Anterior cingulate cortex (tissue), 58 donors: ENCODE measurements at places on chromosomes 6 and 20.

DNA sequence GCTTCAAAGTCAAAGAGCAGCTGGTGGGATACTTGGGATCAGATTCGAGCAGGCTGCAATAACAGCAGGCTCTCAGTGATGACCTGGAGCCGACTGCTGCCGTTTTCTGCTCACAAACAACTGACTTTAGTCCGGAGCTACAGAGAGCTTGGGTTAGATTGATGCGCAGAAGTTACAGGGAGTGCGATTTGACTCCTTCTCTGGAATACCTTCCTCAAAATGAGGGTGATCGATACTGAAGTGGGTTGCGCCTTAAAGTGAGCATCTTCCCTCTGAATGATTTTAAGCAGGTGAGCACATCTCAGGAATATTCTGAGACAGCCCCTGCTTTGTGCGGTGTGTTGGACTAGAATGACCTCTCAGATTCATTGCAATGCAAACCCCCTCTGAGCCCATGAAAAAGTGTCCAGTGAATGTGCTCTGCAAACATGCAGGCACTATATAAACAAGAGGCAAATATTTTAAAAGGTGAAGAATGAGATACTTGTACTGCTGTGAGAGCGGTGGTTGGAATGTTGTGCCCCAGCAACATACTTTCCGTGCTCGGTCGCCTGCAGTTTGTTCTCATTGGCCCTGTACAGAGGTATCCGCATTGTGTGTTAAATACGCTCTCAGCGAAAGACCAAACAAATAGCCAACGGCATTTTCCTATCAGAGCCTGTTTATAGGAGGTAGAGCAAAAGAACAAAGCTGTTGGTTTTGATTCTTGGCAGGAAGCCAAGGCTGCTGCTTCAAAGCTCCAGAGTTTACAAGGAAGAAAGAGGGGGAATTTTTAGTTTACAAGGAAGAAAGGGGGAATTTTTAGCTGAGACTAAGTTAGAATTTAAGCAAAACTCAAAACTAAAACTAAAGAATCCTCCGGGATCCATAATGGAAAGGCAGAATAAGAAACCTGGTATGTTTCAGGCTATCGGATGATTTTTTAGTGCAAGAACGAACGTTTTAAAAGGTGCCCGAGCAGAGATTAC lies 67.7 kb downstream of the PHACTR2 start:
- DNase-seq = no peak

DNA sequence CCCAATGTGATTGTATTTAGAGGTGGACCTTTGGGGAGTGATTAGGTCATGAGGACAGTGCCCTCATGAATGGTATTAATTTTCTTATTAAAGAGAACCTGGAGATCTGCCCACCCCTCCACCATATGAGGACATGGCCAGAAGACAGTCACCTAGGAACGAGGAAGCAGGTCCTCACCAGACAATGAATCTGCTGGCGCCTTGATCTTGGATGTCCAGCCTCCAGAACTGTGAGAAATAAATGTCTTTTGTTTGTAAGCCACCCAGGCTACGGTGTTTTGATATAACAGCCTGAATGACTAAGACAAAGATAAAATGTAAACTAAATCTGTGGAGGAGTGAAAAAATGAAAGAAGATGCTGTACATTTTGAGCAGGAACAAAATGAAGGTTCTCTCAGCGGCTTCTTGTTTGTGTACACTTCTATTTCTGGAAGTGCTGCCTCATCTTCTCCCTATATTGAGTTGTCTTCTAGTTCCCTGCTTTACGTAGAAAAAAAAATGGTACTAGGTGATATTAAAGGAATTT lies 1.5 kb upstream of the IPCEF1 start:
- no peak for DNase-seq

DNA sequence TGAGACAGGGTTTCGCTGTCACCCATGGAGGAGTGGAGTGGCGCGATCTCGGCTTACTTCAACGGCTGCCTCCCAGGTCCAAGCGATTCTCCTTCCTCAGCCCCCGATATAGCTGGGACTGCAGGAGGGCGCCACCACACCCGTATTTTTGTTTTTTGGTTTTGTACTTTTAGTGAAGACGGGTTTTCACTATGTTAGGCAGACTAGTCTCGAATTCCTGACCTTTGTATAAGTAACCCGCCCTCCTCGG lies 115.4 kb upstream of the BTN3A2 start:
- DNase-seq = no peak

DNA sequence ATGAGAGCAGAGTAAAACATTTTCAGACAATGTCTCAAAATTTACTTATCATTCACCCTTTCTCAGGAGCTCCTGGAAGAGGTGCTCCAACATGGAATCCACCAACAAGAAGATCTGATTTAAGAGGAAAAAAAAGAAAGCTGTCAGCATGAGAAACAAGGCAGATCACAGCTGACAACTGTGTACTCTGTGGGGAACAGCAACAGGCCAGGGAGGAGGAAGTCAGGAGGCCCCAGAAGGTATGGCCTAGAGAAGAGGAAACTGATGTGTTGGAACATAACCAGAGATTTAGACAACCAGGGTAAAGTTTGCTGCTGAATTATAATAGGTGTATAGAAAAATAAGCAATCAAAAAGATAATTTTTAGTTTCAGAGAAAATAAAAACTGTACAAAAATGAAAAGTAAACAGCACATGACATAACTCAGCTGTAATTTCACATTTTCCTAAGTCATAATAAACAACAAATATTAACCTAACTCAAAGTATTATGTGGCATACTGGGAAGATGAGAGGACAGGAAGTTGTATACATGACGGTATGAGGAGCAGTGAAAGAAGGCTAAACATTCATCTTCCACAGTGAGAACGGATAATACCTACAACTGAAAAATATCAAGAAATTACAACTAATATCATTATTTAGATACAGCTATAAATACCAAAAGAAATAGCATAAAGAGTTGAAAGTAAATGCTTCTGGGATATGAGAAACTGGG lies 113.6 kb upstream of the EMILIN3 start:
- no peak for DNase-seq

GRCh38 chr20:16580620-16581019 lies 7.4 kb upstream of the KIF16B start:
- DNase-seq = no peak

GRCh38 chr6:3869632-3870527 lies 20.7 kb downstream of the FAM50B start:
- DNase-seq = no peak

GRCh38 chr6:169075915-169076654 lies 177.6 kb downstream of the THBS2 start:
- no peak for DNase-seq

DNA sequence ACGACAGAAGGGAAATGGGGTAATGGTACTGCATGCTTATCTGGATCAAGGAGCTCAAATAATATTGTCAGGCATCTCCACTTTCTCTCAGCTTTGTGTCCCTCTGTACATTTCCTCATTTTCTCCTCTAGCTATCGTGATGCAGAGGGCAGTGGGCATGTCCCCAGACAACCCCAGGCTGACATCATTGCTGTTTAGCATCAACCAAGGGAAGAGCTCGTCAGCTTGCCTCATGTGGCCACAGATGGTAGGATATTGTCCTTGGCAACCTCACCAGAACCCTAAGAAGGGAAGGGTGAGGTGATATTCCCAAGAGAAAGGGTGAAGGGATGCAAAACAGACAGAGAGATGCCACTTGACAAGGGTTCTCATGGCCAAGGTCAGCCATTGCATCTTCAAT lies 58.3 kb downstream of the MAFB start:
- DNase-seq = no peak

DNA sequence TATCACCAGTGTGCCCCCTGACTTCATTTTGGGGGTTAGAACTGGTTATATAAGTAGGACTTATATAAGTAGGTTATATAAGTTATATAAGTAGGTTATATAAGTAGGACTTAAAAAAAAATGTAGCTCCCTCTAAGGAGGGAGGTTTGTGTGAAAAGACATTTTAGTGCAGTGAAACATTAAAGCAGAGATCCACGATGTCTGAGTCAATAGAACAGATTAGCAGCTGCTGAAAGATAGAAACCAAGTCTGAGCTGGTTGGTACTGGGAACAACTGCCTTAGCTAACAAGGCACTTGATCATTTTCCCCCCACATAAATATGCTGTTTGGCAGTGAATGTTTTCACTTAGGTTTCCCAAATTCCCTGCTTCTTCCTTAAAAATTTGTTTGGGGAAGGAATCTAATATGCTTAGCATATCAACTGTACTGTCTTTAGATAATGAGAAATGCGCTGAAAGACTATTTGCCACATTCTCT lies 2.1 kb upstream of the RPS12 start:
- DNase-seq = no peak

GRCh38 chr20:21682521-21682954 lies 22.9 kb upstream of the PAX1 start:
- DNase-seq = no peak

DNA sequence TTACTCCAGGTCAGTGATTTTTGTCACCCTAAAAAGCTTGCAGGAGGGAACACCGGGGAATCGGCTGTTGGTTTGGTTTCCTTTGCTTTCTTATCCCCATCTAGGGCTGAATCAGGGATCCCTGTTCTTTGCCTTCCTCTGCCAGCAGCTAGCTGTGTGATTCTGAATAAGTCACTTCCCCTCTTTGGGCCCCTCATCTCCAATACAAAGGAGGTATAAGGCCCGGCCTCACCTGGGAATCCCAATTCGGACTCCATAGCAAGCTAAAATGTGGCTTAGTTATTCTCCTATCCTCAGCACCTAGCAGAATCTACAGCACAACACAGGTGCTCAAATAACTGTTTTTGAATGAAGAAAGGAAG lies 18.5 kb upstream of the ARMC12 start:
- no peak for DNase-seq

GRCh38 chr6:112183271-112183671 lies 71.1 kb downstream of the LAMA4 start:
- no peak for DNase-seq

- no peak for DNase-seq
These were observed 48.6 kb downstream of the FIG4 start for GRCh38 chr6:109739686-109740085.

DNA sequence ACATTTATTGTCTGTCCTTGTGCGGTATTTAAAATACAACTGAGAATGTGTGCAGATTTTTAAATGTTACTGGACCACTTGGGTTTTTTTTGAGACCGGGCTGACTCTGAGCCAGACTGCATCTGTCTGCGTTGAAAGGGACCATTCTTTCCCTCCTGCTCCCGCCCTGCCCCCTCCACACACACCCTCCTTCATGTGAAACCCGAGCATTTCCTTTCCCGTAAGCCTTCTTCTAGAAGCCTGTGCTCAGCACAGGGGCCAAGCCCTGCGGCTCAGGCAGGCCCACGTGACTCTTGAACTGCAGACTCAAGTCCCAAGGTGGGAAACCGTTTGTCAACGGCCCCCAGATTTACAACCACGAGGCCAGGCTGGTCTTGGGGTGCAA lies 82.7 kb upstream of the FOXC1 start:
- DNase-seq = peak; percentile 83

- DNase-seq = peak; percentile 82
These were observed 1.3 kb downstream of the TUBB start for GRCh38 chr6:30721198-30722024.

- DNase-seq = no peak
These were observed 118.0 kb downstream of the NFATC2 start for GRCh38 chr20:51424270-51425117.

GRCh38 chr6:90534337-90535025 lies 52.4 kb downstream of the MAP3K7 start:
- no peak for DNase-seq

GRCh38 chr20:46701057-46701456 lies 8.4 kb upstream of the SLC2A10 start:
- no peak for DNase-seq

DNA sequence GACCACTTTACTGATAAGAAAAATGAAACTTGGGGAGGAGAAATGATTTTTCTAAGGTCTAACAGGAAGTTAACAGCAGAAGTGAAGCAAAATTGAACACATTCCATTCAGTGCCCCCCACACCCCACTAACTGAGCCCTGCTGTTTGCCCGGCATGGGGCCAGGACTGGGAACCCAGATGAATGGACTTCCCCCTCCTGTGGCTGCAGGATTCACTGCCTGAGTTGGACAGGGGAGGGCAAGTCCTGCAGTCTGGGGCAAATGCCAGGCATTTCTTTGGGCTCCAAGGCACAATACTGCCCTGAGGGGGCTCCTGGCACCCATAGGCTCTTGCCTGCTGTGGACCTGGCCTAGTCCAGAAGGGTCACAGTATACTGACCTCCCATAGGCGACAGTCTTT lies 28.3 kb downstream of the FYN start:
- DNase-seq = no peak

GRCh38 chr6:20688710-20689500 lies 154.6 kb downstream of the CDKAL1 start:
- no peak for DNase-seq

- no peak for DNase-seq
These were observed 51.9 kb upstream of the MRPS10 start for GRCh38 chr6:42269553-42269952.

DNA sequence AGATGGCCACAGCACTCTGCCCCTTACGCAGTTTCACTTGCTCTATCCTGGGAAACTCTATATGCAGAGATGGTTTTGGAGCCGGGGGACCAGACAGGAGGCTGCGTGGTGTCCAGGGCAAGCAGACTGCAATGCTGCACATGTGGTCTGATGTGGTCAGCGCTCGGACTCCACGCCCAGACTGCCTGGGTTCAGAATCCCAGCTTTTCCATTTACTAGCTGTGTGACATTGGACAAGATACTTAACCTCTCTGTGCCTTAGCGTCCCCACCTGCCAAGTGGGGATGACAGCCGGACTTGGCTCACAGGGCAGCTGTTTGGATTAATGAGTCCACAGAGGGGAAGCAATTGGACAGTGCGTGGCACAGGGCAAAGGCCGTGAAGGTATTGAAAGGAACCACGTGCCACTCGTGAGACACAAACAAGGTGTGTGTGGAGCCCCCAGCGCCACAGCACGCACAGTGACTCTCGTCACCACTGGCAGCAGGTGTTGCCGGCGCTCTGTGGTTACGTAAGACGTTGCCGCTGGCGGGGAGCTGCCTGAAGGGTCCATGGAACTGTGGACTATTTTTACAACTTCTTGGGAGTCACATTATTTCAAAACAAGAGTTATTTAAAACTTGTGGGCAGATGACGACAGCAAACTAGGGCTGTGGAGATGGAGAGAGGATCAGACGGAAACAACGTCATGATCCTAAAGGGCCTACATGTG lies 201.4 kb downstream of the PREX1 start:
- DNase-seq = no peak

DNA sequence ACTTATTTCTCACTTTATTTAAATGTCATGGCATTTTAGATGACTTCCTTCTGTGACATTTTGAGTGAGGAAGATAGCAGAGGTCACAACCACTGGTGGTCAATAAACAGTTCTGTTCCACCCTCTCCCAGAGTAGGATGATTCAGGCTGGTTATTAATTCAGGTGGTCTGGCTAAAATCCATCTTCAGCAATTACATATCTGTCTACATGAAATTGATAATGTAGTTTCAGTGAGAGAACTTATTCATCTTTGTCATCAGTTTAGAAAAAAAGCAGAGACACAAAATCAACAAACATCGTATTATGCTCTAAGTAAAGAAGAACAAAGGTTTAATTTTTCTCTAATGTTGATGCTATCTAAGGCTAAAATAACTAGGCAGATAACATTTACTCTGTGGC lies 525.5 kb downstream of the TENT5A start:
- no peak for DNase-seq

- DNase-seq = no peak
These were observed 508.3 kb upstream of the SOX4 start for GRCh38 chr6:21085211-21085610.

- no peak for DNase-seq
These were observed 716 bp downstream of the SHPRH start for GRCh38 chr6:145963216-145964068.
